Cerebellar nuclear complex (tissue), 1 donor: ENCODE measurements at places on chromosomes 5 and 9.

GRCh38 chr5:72036951-72037350 is 70.3 kb upstream of the MAP1B start:
- peak; percentile 31 for DNase-seq

DNA sequence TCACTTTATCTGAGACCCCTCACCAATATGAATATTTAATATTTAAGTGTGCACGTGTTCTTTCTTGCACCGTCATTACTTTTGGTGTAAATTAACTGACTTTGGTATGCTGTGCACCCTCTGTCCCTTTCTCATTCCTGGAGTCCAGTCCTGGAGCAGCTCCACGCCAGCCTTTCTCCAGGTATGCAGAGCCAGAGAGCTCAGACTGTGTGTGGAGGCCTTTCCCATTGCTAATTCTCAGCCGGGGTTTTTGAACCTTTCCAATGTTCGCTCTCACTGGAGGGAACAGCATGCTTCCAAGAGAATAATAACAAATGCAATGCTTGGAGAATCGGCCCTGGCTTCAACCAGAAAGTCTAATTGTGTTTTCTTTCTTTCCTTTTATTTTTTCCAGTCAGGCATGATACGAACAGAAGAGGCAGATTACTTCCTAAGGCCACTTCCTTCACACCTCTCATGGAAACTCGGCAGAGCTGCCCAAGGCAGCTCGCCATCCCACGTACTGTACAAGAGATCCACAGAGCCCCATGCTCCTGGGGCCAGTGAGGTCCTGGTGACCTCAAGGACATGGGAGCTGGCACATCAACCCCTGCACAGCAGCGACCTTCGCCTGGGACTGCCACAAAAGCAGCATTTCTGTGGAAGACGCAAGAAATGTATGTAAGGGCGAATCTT is 41.7 kb downstream of the ADAMTS16 start:
- DNase-seq = peak; percentile 42

GRCh38 chr9:25397746-25398145 is 280.5 kb downstream of the TUSC1 start:
- no peak for DNase-seq

- no peak for DNase-seq
Observed at GRCh38 chr5:57598097-57598496, 115.5 kb upstream of the ACTBL2 start.

- DNase-seq = peak; percentile 71
Observed at GRCh38 chr5:147911427-147911826, 5.1 kb upstream of the C5orf46 start.

- no peak for DNase-seq
Observed at GRCh38 chr5:113452941-113453340, 18.2 kb upstream of the TSSK1B start.

- DNase-seq = no peak
Observed at GRCh38 chr9:133647765-133648469, 11.8 kb downstream of the DBH start.

DNA sequence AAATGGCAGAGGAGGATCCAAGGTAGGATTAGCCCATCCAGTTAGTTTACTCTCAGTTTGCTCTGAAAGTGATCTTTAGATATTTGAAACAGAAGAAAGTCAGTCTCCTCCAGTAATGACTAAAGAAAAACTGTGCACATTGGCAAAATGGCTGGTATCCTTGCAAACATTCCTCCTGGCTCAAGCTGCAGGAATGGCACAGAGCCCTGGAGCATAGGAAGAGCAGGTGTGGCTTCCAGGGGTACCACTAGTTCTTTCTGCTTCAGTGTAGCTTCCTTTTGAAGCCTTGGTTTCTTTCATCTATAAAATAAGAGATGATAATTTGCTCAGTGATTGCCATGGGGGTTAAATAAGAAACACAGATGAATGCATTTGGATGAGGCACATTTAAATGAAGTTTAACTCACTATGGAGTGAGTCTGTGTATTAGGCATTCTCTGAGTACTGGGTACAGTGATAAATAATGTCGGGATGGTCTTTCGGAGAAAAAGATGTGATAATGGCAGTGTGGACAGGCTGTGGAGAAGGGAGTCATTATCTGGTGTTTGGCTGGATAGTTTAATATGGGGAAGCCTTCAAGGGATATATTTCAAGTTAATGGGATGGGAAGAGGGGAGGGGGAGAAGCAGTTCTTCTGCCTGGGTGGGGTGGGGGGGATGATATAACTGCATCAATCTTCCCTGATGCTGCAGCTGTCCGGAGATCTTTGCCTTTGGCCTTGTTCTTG is 217.3 kb upstream of the KLF4 start:
- no peak for DNase-seq

DNA sequence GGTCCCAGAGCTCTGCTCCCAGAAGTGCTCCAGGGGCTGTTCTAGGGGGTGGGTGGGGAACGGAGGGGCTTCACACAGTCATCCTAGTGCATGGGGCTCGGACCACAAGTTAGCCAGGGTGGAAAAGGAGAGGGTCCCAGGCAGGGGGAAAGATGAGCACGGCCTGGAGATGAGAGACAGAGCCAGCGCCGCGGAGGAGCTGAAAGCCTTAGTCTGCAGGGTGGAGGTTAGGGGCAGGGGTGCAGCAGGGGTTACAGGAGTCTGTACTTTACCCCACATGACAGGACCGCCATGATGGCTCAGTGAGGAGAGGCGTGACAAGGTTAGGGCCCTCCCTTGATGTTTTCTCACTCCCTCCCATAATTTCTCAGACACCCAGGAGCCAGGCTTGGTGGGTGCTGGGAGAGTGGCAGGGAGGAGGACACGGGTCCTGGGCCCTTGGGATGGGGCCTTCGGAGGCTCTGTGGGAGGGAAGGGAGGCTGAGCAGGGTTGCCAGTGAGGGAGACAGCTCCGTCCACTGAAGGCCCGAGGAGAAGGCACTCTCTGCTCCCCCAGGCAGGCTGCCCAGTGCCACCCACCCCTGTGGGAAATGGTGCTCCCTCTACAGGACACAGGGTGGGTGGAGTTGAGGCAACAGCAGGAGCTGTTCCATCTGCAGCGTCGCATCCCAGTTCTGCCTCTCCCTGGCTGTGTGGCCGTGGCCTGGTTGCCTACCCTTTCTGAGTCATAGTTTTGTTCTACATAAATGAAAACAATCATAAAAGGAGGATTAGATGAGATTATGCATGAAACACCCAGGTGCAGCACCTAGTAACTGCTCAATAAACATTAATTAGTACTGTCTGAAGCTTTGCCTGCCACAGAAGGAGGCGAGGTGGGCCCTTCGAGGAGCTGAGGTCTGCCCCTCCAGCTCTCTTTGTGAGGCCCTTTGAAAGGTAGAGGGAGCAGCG is 66.2 kb downstream of the NDST1 start:
- no peak for DNase-seq

DNA sequence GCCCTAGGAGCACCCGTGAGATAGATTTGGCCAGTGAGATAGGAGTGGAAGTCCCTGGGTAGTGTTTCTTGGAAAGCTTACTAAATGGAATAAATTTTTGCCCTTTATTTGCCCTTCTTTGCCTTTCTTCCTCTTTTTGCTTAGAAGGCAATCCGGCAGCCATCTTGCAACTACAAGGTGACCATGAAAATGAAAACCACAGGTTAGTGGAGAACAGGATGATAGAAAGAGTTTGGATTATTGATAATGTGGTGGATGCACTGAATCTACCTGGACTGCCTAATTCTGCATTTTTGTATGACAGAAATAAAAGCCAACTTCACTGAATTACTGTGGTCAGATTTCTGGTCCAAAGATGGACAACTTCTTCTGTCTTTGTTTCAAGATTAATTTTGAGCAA is 33.2 kb downstream of the TARS1 start:
- no peak for DNase-seq

DNA sequence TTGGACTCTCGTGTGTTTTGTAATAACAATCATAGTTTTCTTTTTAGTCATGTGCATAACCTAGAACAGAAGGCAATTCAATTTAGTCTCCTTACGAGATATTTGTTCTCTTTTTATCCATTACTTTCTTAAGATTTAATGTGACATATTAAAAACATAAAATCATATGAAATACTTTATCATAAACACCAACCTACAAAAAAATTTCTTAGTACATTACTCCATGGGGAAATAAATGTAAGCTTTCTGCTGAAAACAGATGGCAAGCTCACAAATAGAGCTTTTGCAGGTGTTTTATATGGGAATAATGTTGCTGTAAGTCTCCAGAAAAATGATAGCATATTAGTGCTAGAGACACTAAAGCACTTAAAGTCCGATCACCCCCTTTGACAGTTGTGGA is 1035.2 kb upstream of the ARRDC3 start:
- DNase-seq = no peak

DNA sequence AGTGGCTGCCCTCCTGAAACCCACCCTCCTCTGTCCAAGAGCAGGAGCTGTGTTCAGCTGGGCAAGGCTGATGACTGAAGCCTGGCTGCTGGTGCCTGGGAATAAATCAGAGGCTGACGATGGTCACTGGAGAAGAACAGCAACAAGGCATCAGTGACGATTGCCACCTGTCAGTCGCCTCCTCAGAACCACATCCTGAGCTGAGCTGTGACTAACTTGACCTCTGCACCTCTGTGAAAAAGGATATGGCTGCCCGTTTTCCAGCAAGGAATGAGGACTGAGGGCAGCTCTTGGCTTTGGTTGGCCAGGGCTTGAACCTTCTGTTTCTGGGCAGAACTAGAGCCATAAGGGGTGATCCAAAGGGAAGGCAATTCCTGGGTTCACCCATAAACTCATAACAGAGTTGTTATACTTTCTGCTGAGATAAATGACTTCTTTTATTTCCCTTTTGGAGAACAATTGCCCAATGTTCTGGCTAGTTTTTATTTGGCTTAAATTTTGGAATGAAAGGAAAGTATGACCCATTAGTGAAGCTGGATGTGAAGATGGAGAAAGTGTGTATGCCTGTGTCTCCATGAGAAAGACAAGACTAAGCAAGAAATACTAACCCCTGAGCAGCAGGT is 40.1 kb downstream of the TRIP13 start:
- DNase-seq = no peak

- no peak for DNase-seq
Observed at GRCh38 chr9:129500863-129501770, 119.8 kb downstream of the C9orf50 start.

GRCh38 chr9:105257809-105258208 is 13.4 kb downstream of the SLC44A1 start:
- DNase-seq = no peak

DNA sequence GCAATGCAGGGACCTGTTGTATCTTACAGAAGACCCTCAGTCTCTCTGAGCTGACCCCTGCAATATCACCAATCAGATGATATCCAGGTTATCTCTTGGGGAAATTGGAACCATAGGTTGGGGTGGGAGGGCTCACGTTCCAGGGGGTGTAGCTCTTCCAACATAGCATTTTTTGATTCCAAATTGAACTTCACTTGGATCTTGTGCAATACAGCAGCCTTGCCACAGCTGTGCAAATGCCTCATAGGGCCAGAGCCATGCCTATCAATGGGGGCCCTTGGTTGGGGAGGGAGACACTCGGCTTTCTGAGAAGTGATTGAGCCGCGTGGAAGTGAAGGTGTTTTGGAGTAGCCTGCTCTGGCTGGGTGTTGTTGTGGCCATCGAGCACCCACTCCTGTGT is 117.2 kb upstream of the PITX1 start:
- DNase-seq = no peak
